Panc1 (cell line): ENCODE measurements at places on chromosomes 6 and 20.

DNA sequence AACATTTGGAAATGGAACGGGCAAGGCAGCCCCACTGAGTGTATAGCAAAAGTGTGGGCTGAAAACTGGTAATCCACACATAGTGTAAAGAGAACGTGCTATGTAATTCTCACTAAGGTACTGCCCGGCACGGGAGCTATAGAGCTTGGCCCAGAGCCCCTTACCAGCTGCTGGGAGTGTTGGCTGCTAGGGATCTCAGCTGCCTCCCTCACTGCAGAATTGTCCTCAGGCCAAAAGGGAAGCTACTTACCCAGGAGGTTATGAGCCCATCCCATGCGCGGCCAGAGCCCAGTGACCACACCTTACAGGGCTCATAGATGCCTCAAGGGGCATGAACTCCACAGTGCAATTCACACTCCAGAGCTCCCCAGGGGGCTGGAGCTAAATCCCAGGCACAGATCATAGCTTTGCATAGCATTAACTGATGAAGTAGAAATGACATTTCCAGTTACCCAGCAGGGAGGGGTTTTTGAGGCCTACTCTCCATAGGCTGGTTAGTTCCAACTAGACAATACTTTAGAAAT lies 56.8 kb downstream of the LINC00237 start:
- DNase-seq: no peak

DNA sequence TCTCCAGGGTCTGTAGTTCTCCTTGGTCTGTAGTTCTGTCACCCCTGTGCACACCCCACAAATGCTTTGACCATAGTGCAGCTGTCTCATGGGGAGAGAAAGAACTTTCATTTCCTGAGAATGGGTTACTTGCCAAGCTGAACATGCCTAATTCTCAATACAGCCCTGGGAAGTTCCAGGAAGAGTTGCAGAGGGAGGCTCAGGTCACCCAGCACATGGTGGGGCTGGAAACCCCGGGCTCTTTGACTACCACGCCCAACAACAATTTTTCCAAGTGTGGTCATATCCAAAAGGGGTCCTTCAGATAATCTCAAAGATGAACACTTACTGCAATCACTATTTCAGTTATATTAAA lies 2.2 kb upstream of the PTPRA start:
- DNase-seq: no peak

- DNase-seq: no peak
Observed at GRCh38 chr20:33466303-33466646, 22.7 kb upstream of the SNTA1 start.

GRCh38 chr20:13554706-13555105 lies 84.0 kb downstream of the TASP1 start:
- DNase-seq: no peak

- no peak for DNase-seq
Observed at GRCh38 chr20:21063276-21063675, 42.9 kb downstream of the LINC00237 start.

DNA sequence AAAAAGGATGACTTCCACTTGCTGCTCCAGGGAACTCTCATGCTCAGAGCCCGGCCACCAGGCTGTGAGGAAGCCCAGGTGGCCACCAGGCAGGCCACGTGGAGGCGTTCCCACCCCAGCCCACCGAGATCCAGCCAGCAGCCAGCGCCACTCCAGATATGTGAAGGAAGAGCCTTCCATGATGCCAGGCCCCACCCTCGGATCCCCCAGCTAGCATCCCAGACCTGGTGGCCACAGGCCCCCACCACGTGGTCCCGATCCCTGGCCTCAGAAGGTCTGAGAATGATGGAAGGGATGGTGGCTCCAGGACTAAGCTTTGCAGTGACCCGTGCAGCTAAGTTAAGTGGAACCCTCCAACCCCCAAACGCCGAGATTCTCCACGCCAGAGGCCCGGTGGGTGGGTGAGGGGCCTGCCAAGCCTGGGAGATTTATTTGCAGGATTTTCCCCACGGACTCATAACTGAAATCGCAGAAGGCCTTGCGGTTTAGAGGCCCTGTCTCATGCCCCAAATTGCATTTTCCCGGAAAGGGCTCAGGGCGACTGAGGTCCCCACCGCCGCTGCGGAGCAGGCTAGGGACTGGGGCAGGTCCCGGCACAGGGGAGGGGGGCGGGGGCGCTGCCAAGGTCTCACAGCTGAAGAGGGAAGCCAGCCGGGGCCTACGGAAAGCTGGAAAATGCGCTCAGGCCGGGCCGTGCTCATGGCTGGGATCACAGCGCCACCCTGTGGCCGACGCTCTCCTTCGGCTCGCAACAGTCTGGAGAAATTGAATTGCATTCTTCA lies 31.1 kb upstream of the CST7 start:
- DNase-seq: peak; percentile 17

GRCh38 chr20:9616455-9616805 lies 102.0 kb downstream of the LAMP5 start:
- DNase-seq: no peak

- no peak for DNase-seq
Observed at GRCh38 chr6:137016356-137016755, 28.4 kb downstream of the IL20RA start.

GRCh38 chr6:43775535-43775885 lies 5.5 kb downstream of the VEGFA start:
- no peak for DNase-seq

- no peak for DNase-seq
Observed at GRCh38 chr6:100347901-100348550, 116.7 kb downstream of the SIM1 start.

- no peak for DNase-seq
Observed at GRCh38 chr6:41539204-41539603, 7.0 kb upstream of the FOXP4 start.

- no peak for DNase-seq
Observed at GRCh38 chr6:69863766-69864165, 2.6 kb upstream of the COL19A1 start.

DNA sequence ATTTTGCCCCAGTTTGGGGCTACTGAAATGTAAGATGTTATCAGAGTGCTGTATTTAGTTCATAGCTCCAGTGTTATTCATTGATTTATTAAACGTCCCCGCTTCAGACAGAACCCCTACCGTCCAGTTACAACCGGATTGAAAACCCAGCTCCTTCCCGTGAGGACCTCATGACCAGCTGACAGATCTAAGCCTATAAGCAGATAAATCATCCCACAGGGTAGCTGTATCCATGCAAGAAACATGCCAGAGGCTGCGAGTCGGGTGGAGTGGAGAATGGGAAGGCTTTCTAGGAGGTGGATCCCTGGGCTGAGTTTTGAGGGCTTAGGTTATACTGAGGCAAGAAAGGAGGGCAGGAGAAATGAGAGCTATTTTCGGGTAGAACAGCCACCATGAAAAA lies 260.0 kb downstream of the ARID1B start:
- no peak for DNase-seq

- no peak for DNase-seq
Observed at GRCh38 chr20:33443006-33443511, 504 bp downstream of the SNTA1 start.

DNA sequence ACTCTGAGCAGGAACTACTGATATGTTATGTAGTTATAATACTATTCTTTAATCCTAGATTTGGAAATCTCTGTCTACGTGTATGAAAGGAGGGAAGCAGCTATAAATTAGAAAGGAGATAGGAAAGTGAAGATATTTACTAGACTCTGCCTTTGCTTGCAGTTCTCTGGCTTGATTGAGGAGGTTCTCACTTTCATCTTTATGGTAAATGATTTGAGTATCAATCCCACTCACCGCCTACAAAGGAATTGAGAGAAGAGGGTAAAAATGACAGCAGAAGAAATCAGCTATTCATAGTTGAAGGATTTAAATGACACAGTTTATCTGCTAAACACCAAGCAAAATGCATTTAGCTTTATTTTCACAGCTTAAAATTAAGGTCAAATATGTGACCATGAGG lies 67.3 kb downstream of the FAM229B start:
- no peak for DNase-seq

GRCh38 chr6:30722280-30723112 lies 2.3 kb downstream of the TUBB start:
- no peak for DNase-seq

DNA sequence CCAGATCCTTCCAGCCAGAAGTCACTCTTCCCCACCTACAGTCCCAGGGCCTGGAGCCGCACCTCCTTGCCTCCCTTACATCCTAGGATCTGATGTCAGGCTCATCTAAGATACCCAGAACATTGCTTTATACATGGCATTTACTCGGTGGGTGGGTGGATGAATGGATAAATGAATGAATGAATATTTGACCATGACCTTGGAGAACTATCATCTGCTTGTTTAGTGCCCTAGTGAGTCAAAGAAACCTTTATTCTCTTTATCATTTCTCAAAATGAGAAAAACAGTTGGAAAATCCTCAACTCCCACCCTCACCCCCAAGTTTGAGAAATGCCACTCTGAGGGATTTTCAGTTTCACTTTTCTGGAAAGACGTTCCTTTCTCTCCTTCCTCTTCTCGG lies 56.0 kb downstream of the DAAM2 start:
- DNase-seq: no peak

- DNase-seq: no peak
Observed at GRCh38 chr20:35187584-35188190, 15.8 kb downstream of the PROCR start.

GRCh38 chr6:17494919-17495318 lies 101.5 kb downstream of the CAP2 start:
- DNase-seq: no peak

DNA sequence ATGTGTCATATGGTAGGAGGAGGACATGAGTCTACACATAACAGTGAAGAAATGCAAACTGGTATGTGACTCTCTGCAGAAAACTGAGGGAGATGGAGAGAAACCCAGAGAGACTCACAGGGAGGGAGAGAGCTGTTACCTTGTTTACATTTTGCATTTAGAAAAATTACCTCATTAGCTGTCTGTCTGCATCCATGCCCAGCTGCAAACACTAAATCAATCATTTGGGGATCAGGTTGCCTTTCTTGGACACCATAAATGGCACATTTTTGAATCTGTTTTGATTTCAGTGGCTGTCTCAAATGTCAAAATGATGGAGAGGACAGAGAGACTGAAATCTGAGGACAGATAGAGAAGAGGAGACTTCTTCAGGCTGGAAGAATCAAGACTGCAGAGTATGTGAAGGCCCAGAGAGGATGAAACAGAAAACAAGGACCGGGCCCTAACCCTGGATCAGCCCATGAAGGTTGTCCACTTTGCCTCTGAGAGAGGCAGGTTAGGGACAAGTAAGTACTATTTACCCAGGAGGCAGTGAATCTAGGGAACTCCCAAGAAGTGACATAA lies 92.2 kb downstream of the UNC5CL start:
- no peak for DNase-seq

- DNase-seq: no peak
Observed at GRCh38 chr20:1871807-1872458, 23.3 kb upstream of the SIRPA start.

- no peak for DNase-seq
Observed at GRCh38 chr6:98056955-98057354, 773.9 kb upstream of the MMS22L start.

DNA sequence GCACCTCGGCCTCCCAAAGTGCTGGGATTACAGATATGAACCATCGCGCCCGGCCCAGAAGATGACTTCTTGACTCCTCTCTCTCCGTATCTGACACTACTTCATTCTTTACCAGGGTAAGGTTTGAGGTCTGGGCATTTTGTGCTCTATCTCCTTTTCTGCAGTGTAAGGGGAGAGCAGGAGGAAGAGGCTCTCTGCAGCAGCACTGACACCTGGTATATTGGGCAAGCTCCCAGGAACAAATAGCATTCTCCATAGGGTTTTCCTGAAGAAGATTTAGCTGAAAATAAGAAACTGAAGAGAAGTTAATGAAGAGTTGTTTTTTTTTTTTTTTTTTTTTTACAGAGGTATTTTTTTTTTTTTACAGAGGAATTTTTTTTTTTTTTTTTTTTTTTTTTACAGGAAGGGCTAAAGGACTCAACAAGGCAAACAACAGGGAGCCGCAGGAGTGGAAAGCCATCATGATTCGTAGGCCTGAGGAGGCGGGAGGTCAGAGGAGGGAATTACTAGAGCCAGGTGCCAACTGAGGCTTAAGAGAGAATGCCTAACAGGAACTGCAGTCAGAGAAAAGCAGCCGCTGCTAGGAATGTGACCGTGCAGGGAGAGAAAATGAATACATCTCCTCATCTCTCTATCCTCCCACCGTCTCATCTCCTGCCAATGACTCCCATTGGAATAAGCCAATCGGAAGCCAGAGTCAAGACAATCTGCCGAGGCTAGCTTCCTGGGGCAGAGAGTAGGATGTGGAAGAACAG lies 34.7 kb upstream of the ADGRF4 start:
- DNase-seq: no peak
